Stimulated activated CD4-positive, alpha-beta T cell treated with anti-CD3 and anti-CD28 coated beads, Interleukin-15, amount 100 ng/mL, for 1 hour (primary cell): ENCODE measurements at places on chromosomes 3 and 15.

DNA sequence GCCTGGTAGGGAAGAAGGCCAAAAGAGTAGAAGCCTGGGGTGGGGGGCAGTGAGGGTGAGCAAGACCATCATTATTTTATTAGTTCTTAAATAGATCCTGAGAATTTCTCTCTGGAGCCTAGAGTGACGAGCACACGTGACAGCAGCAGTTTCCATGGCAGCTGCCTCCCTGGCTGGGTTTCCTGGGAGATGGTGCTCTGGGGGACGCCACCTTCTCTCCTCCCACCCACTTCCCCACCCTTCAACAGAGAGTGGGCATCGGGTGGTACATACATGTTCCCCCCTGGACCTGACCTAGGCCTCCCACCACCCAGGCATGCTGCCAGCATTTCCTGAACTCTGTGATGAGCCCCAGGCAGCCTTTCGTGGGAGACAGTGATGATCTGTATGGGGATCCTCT, 12.9 kb downstream of the CELF6 start:
- no peak for DNase-seq

DNA sequence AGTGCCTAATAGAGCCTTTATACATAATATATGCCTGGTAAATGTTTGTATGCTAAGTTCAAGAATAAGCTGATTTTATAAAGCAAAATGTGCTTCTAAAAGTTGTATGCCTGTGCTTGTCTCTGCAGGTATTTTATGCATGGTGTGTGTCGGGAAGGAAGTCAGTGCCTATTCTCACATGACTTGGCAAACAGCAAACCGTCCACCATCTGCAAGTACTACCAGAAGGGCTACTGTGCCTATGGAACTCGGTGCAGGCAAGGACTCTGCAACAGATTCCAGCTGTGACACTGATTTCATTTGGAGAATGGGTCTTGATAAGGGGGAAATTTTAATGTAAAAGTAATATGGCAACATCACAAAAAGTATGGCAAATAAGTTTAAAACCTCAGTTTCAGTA, 11.9 kb downstream of the MKRN2 start:
- DNase-seq: no peak

- no peak for DNase-seq
Observed at GRCh38 chr15:66496951-66497501, 536 bp downstream of the SNAPC5 start.

GRCh38 chr3:39267631-39268548, 11.9 kb downstream of the CX3CR1 start:
- peak; percentile 35 for DNase-seq

DNA sequence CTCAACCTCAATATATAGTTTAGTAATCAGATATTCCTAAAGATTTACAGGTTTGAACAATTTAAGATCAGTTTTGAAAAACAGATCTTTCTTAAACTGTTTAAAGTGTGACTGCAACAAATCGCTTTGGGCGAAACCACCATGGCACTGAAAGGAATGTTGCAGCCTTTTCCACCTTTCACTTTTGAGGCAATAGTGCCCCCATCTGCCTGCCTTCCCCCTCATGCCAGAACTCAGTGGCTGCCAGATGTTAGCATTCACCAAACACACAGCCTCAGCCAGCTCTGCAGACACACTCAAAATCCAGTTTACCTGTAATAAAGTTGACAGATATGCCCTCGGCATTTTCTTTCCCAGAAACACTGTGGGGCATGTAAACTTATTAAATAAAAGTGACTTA, 3.3 kb downstream of the LYSMD4 start:
- no peak for DNase-seq

DNA sequence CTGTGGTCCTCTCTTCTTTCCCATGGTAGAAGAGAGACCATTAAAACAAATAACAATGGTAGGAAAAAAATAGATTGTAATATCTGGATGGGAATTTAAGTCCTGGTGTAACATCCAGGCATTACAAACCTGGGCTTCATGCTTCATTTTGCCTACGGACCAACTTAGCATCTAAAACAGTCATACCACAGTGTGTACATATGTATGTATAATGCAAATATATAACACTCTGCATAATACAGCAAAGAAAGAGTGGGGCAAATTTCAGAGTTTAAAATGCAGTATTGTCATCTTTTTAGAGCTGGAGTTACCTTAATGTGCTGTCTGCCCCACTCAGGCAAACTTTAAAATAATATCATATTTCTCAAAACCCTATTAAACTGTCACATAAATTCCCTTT, 298.2 kb downstream of the AGBL1 start:
- no peak for DNase-seq

DNA sequence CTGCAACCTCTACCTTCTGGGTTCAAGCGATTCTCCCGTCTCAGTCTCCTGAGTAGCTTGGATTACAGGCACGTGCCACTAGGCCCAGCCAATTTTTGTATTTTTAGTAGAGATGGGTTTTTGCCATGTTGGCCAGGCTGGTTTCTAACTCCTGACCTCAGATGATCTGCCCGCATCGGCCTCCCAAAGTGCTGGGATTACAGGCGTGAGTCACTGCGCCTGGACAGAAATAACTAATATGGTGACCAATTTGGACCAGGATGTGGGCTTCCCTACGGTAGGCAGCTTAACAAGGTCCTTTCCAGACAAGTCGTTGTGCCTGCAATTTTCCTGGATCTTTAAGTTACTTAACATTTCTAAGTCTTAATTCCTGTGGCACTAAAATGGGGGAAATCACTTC, 14.8 kb downstream of the WDR53 start:
- DNase-seq: no peak

DNA sequence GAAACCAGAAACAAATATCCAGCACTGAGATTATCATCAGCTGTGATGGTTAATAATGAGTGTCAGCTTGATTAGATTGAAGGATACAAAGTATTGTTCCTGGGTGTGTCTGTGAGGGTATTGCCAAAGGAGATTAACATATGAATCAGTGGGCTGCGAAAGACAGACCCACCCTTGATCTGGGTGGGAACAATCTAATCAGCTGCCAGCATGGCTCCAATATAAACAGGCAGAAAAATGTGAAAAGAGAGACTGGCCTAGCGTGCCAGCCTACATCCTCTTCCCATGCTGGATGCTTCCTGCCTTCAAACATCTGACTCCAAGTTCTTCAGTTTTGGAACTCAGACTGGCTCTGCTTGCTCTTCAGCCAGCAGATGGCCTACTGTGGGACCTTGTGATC, 869.5 kb downstream of the SI start:
- DNase-seq: no peak

GRCh38 chr15:88479169-88479568, 11.7 kb downstream of the MRPS11 start:
- DNase-seq: no peak

- no peak for DNase-seq
Observed at GRCh38 chr3:170532573-170532972, 53.3 kb downstream of the SLC7A14 start.

- no peak for DNase-seq
Observed at GRCh38 chr15:68252925-68253534, 23.5 kb upstream of the CLN6 start.

GRCh38 chr3:195236076-195236798, 34.7 kb downstream of the XXYLT1 start:
- DNase-seq: no peak

- no peak for DNase-seq
Observed at GRCh38 chr15:58392611-58393161, 39.1 kb upstream of the LIPC start.
